ENCODE measurements at places on chromosomes 11 and 22. TPM values are rescaled to one million over a fixed set of nuclear protein-coding genes. Genes with fewer than 3 reads are reported as not detected.

Gene LINC01488
- total RNA-seq, result not detected

Gene IGLL5
- not detected for total RNA-seq

Gene NAV2
- total RNA-seq, result 90.2 TPM

Gene UBQLN3
- 0.13 TPM for total RNA-seq

Gene B3GAT1
- total RNA-seq, result 0.62 TPM

Gene CARNS1
- 0.36 TPM for total RNA-seq

GRCh38 chr11:103963648-103964047, 72.8 kb upstream of the DDI1 start:
- DNase-seq, result no peak

DNA sequence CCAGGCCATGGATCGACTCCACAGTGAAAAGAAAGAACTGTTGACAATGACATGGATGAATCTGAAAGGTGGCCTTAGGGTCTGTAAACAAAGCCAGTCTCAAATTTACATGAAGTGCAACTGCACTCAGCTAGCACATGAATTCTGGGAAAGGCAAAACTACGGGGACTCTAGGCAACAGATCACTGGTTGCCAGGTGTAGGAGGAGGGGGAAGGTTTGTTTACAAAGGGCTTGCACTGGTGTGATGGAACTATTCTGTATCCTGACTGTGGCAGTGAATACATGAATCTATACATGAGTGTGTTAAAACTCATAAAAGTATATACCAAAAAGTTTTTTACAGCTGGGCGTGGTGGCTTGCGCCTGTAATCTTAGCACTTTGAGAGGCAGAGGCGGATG, 27.3 kb downstream of the ALX4 start:
- no peak for DNase-seq

GRCh38 chr11:66419825-66420224, 1.0 kb upstream of the NPAS4 start:
- DNase-seq, result no peak

- no peak for DNase-seq
These were observed 3.9 kb downstream of the FDX1 start for GRCh38 chr11:110433393-110434333.

DNA sequence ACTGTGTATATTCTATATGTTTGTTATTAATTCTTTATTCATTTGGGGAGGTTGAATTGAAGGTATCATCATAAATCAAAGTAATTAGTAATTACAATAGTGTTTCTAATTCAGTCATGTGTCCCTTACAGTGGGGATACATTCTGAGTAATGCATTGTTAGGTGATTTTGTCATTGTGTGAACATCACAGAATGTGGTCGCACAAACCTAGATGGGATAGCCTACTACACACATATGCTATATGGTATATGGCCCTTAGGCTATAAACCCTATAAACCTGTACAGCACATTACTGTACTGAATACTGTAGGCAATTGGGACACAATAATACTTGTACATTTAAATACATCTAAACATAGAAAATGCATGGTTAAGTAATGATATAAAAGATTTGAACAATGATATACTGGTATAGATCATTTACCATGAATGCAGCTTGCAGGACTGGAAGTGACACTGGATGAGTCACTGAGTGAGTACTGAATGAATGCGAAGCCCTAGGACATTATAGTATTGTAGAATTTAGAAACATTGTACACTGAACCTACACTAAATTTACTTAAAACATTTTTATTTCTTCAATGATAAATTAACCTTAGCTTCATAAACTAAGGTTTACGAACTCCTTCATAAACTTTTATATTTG, 936.2 kb upstream of the CHORDC1 start:
- no peak for DNase-seq

GRCh38 chr11:40187295-40187694, 1272.2 kb downstream of the LRRC4C start:
- no peak for DNase-seq

- no peak for DNase-seq
These were observed 42.0 kb downstream of the ALG9 start for GRCh38 chr11:111829185-111829968.

DNA sequence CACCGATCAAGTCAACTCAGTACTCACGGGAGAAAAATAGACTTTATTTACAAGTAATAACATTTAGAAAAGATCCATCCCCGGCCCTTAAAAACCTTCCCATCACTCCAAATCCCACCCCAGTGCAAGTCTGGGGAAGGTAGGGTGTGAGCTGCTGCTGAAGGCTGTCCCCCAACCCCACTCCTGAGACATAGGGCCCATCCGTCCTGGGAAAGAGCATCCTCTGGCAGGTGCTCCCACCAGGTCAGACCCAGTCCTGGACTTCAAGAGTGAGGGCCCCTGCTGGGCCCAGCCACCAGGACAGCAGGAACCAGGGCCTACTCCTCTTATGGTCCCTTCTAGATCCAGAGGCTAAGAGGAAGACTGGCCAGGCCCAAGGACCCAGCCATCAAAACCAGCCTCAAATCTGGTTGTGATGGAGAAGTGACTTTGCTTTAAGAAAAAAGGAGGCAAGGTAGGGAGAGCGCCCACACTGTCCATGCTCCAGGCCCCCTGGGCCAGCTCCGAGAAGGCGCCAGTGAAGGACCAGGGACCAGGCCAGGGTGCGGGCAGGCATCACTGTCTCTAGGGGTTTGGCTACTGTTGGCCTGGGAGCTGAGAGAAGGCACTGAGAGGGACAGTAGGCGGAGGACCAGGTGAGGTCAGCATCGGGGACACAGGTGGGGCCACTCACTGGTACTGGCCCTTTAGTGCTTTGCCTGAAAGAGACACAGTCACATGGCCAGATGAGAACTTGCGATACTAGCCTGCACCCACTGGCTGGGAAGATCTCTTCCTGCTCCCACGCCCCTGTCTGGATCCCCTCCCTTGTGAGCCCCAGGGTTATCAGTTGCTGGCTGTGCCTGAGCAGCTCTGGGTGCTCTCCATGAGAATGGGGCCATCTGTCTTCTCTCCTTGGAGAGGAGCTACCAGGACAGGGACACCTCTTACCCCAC, 4.4 kb downstream of the IL18BP start:
- DNase-seq, result no peak

DNA sequence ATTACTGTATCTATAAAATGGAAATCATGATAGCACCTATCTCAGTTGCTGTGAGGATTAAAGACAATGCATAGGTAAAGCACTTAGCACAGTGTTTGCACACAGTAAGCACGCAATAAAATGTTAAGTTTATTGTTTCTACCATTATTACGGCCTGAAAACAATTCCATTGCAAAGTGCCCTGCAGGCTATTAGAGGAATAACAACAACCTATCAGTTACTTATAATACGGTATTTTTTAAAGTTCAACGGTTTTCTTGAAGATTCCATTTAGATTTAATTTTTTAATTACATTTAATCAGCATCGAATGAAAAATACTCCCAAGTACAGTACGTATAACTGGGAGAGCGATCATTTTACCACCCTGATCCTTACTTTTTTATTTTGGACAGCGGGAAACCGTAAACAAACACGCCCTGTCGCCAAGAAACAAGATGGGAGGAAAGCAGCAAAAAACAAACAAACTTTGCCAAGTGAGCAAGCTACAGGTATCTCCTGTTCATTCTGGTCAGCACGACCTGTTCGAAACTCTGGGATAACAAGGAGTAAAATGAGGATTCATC, 893 bp downstream of the SLC36A4 start:
- no peak for DNase-seq

DNA sequence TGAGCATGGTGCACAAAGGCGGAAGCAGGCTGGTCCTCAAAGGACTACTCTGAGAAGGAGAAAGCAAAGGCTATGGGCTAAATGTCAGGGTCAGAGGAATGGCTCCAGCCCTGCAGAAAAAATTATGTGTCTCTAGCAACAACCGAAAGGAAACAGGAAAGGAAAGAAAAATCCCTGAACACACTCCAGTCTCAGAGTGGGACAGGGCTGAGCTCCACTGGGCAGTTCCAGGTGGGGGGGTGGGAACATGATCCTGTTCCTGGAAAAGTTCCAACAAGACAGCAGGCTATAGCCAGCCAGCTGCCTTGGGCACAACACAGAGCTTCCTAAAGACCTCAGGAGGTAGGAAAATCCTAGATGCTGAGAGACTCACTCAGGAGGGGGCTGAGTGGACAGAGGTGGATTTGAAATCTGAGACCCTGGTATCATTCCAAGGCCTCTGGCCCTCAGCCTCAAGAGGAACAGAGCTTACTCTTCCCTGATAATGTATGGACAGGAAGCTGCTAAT, 1088.2 kb downstream of the TBC1D22A start:
- DNase-seq, result no peak

DNA sequence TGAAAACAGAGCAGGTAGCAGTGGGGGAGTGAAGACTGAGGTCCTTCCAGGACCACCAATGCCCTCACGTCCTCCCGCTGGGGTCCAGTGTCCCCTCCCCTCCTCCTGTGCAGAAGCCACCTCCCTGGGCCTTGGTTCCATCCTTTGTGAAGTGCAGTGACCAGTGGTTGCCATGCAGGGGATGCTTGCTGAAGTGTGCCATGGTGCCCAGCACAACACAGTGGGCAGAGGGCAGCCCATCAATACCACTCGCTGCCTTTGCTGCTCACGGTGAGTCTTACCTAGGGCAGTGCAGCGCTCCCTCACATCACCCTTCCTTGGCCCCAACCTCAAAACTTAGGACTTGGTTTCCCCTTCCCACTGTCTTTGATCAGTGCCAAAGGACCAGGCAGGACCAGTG, 12.9 kb downstream of the MYEOV start:
- DNase-seq, result peak; percentile 68

- DNase-seq, result peak; percentile 15
These were observed 87.4 kb upstream of the SYT13 start for GRCh38 chr11:45373506-45374035.

- DNase-seq, result no peak
These were observed 27.8 kb upstream of the GGTLC2 start for GRCh38 chr22:22616636-22617035.

DNA sequence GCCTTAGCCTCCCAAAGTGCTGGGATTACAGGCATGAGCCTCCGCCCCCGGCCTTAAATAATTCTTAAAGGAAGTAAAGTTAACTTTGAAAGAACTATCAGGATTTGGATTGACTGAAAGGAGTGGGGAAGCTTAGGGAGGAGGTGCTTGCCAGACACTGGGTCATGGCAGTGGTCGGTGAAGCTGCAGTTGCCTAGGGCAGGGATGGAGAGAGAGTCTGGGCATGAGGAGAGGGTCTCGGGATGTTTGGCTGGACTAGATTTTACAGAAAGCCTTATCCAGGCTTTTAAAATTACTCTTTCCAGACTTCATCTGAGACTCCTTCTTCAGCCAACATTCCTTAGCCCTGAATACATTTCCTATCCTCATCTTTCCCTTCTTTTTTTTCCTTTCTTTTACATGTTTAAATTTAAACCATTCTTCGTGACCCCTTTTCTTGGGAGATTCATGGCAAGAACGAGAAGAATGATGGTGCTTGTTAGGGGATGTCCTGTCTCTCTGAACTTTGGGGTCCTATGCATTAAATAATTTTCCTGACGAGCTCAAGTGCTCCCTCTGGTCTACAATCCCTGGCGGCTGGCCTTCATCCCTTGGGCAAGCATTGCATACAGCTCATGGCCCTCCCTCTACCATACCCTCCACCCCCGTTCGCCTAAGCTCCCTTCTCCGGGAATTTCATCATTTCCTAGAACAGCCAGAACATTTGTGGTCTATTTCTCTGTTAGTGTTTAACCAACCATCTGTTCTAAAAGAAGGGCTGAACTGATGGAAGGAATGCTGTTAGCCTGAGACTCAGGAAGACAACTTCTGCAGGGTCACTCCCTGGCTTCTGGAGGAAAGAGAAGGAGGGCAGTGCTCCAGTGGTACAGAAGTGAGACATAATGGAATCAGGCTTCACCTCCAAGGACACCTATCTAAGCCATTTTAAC, at the start of gene NNMT:
Gene NNMT, plus strand, starts transcription at position 724 of the 929 bp plus-strand sequence. Its CDS starts 158 bp downstream, at position 882.
- DNase-seq, result no peak
